ENCODE measurements at places on chromosomes 6 and 20.

GRCh38 chr20:17952692-17953684, 15.6 kb downstream of the SNX5 start:
- DNase-seq = peak; percentile 70

DNA sequence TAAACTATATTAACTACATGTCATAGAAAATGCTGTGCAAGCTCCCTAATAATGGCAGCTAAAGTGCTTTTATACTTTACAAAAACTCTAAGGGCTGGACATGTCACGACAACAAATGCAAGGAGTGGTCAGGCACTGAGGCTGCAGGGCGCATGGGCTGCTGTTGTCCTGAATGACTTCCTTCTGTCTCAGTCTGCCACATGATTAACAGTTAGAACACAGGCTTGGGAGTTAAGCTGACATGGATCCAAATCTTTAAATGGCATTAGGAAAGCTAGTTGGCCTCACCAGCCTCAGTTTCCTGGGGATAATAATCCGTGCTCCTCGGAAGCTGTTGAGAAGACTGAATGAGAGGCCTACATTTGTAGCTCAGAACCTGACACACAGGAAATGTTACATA, 57.4 kb downstream of the PREP start:
- peak; percentile 9 for DNase-seq

DNA sequence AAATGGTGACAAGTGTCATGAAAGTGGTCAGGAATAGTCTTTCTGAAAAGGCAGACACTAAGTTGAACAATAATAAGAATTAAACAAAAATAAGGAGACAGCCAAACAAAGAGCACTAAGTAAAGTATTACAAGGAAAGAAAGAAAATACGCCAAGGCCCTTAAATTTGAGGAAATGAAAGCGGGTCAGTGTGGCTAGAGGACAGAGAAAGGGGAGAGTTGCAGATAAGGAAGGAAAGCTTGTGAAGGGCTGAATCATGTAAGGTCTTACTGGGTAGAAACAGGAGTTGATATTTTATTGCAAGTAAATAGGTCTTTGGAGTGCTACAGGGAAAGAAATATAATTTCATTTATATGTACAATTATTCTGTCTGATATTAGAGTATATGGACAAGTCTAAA, 732.1 kb downstream of the EPHA7 start:
- DNase-seq = no peak

GRCh38 chr6:7138921-7139358, 31.2 kb downstream of the RREB1 start:
- peak; percentile 47 for DNase-seq

- DNase-seq = no peak
Observed at GRCh38 chr6:82208913-82209312, 38.6 kb downstream of the IBTK start.

DNA sequence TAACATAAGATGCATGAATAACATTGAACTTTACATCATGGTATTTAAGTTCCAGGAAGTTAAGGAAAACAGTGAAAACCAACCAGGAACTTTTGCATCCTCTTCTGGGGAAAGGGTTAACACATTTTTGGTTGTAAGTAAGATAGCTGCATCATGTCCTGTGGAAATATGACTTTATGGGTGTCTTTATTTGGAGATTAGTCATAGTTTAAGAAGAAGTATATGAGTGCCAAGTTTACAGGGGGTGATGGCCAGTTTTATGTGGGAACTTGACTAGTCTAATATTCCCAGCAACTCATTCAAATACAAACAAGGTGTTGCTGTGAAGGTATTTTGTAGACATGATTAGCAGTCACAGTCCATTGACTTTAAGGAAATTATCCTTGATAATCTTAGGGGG, 78.0 kb downstream of the PDE10A start:
- no peak for DNase-seq

GRCh38 chr20:8144282-8145245, 12.5 kb downstream of the PLCB1 start:
- DNase-seq = no peak

DNA sequence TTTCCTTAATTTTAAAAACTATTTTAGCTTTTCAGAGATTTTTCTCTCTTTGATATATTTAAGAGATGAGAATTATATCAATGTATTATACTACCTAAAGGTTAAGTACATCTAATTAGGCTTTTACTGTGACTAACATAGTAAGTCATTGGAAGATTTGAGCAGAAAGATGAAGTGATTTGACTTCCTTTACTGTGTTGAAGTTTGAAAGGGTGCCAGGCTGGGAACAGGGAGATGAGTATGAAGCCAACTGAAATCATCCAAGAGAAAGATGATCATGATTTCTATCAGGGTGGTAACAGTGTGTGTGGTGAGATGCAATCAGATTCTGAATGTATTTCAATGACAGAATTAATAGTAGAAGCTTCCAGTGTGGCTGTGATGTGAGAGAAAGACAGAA, 87.3 kb downstream of the TRDN start:
- no peak for DNase-seq

- no peak for DNase-seq
Observed at GRCh38 chr6:164827537-164827936, 481.9 kb downstream of the C6orf118 start.

- no peak for DNase-seq
Observed at GRCh38 chr6:33905071-33905609, 101.3 kb upstream of the MLN start.

DNA sequence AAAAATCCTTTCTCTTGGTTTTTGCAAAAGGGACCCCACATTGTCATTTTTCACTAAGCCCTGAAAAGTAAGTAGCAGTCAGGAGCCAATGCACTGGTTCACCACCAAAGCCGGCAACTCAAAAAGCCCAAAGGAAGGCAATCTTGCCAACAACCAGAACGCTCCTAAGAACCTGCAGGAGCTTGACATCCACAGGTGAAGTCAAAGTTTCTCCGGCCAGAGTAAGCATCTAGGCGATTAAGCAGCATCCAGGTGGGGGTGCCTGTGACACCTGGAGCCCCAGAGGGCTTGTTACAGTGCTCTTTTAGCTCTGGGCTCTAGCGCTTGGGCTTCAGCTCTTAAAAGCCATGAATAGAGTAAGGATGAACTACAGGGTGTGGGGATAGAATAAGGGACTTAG, 36.1 kb downstream of the SLC35D3 start:
- DNase-seq = no peak

DNA sequence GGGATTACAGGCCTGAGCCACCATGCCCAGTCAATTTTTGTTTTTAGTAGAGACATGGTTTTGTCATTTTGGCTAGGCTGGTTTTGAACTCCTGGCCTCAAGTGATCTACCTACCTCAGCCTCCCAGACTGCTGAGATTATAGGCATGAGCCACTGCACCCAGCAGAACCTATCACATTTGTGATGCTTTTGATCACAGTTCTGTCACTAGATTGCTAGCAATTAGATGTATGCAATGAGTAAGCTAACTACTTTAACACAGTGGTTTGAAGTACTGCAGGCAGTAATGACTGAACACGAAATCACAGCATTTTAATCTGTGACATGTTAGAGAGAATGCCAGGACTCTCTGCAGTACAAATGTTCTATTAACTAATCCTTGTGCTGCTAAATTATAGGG, 19.6 kb upstream of the SAMHD1 start:
- no peak for DNase-seq

DNA sequence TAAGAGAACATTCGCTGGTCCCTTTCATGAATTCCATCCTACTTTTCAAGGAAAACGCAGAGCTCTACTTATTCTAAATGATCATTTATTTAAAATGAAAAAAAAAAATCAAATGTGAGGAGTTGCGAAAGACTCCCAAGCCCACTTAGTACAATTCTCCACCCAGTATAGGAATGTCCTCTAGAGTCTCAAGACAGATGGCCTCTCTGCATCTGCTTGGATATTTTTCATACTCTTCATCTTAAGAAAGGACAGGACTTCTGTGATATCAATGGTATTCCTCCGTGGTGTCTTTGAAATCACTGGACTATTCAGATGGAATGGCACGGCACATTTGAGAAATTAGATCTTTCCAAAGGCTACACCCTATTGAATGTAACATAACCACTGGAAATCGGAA, 107.1 kb downstream of the PTPRK start:
- no peak for DNase-seq

- no peak for DNase-seq
Observed at GRCh38 chr6:31669676-31670075, at the start of gene LY6G5B. TSS of gene LY6G5B (plus strand) at chr6:31669976. CDS start at chr6:31670951, 975 bp downstream.

DNA sequence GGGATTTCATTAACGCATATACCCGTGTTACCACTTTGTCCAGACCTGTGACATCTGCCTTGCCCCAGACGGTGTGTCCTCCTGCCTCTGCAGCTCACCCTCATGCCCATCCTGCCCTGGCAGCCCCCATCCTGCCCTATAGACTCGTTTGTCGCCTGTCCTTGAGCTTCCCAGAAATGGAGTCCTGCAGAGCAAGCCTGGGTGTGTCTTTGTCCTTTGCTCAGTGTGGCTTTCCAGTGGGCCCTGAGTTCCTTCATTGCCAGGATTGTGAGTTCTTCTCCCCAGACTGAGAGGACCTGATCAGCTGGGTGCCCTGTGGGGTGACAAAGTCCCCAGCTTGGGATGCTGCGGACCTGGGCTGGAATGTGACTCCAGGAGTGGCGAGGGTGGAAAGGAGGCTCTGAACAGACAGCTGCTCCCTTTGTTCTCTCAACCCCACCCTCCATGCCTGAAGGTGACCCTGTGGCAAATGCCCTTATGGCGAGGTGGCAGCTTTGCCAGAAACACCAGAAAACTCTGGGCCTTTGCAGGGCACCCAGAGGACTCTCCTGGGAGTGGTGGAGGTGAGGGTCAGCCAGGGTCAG, 2.4 kb upstream of the CST3 start:
- no peak for DNase-seq

- DNase-seq = no peak
Observed at GRCh38 chr6:4208158-4208557, 72.8 kb upstream of the ECI2 start.

DNA sequence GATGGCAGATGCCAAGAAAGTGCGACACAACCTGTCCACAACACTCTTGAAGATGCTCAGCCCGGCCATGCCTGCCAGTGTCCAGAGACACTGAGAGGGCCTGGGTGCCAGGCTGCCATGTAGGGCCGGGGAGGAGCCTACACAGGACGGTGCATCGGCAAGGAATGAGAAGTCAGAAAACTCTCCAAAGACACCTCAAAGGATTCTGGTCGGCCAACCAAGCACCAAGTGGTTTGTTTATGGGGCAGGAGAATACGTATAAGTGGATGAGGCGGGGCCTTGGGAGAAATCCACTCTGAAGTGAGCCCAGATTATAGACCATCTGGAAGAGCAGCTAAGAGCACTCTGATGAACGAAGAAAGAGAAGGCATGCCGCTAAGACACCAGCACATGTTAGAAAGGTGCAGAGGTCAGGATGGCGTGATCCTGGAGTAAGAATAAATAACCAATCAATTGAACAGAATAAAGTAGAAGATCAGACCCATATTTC, 120.7 kb upstream of the FOXQ1 start:
- peak; percentile 62 for DNase-seq

- DNase-seq = no peak
Observed at GRCh38 chr20:57698116-57698866, 11.5 kb downstream of the PMEPA1 start.

- DNase-seq = peak; percentile 77
Observed at GRCh38 chr6:34986845-34987246, 97.8 kb downstream of the ANKS1A start.

GRCh38 chr6:46255528-46255927, 84.7 kb upstream of the ENPP5 start:
- DNase-seq = no peak

DNA sequence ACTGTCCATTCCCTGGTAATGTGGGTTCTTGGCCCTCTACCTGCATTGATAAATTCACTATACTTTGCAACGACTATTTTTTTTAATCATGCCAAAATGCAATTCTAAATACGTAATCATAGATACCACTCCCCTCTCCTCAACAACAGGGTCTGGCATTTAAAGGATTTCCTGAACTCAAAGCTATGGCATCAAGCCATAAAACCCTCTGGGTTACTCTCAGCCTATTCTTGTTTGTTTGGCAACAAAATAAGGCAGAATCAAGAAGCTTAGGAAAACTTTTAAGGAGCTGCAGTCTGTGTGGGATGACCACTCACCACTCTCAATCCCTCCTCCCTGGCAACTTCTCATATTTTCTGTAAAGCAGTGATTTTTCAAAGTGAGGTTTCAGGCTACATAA, 669.9 kb upstream of the ID4 start:
- DNase-seq = no peak

DNA sequence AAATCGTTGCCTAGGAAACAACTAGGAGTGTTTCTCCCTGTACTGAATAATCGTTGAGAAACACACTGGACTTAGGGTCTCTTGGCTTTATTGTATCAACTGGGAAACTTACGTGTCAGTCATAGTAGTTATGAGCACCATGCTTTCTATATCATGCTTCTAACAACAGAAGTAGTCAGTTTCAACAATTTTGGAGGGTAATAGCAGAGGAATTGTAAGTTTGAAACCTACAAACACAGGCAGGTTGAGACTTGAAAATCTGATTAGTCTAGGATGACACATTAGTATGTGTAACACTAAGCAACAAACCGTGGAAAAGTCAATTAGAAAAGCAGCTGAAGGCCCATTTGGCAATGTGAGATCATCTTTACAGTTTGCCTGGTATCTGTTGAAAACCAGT, 43.9 kb upstream of the FABP7 start:
- DNase-seq = no peak

GRCh38 chr20:34964486-34964885, 8.8 kb downstream of the MYH7B start:
- DNase-seq = no peak

DNA sequence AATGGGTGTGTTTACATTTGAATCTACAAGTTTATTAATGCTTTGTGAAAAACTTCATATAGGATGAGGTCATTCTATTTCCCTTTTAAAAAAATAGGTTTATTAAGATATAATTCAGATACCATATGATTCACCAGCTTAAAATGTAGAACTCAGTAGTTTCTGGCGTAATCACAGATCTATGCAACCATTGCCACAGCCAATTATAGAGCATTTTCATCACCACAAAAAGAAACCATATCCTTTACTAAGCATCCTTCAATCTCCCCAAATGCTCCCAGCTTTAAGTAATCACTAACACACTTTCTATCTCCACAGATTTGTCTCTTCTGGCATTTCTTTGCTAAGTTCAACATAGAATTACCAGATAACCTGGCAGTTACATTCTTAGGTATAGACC, 137.2 kb downstream of the PTPRT start:
- DNase-seq = no peak

DNA sequence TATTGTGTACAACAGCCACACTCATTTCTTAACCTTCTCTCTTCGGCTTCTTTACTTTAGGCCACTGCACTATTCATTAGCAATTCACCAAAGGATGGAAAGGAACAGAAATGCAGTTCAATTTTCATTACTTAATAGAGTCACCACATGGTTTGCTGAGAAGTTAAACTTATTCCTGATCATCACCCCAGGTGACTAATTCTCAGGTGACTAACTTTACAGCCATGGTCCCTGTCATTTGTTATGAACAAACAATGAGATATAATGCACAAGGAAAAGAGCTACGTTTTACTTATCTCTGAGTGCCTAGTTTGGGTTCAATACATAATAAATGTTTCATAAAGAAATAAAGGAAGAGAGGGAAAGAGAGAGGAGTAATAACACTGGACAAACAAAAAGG, 45.8 kb upstream of the DST start:
- no peak for DNase-seq

GRCh38 chr6:158086504-158087223, 81.4 kb downstream of the SERAC1 start:
- DNase-seq = peak; percentile 87

GRCh38 chr6:107661291-107661690, 162.8 kb downstream of the SCML4 start:
- no peak for DNase-seq
